ENCODE measurements at places on chromosomes 13 and 19.
A peak's percentile ranks its signal among the peaks of the same experiment; 100 is the strongest.

GRCh38 chr19:16897856-16898161 lies 9.0 kb downstream of the F2RL3 start:
- no peak for DNase-seq

DNA sequence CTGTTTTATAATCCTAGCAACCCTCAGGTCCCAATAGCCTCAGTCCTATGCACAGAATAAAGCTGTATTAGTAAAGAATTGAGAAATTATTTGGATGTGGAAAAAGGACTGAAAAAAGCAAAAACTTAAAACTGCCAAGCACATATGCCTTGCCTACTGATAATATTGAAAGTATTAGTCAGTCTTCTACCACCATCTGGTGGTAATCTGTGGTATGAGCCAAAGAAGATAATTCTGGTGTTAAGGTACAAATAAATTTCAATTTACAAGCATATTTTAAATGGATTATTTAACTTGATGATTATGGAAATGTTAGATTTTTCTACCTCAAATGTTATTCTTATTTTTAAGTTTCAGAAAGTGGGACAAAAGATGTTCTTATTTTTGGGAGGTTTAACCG lies 460.3 kb upstream of the KLHL1 start:
- DNase-seq: peak; percentile 88

DNA sequence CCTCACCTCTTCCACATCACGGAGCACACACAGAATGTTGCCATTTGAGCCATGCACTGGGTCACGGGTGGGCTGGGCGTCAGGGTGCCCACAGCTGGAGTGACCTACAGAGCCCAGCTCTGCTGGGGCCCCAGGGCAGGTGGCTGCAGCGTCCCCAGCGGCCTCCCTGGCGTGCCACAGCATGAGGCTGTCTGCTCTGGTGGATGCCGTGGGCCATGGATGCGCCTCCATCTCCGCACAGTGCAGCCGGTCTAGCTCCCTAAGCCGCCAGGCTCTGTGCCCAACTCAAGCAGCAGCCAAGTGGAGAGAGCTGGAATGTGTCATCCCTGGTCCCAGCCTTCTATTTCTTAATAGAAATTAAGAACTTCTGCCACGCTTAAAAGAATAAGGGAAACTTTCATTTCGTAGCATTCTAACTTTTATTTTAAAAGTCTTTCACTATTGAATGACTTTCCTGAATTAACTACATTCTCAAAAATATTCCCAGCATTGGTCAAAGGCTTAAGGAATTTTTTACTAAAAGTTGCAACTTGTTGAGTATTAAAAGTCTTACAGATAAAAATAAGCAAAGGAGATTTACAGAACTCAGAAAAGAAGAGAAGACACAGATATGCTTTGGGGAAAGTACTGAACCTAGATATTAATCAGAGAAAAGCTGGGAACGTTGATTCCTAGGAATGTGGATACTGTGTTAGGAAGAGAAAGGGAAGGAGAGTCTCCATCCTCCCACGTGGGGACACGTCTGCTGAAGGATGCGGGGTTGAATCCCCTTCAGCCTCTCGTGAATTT lies 59.3 kb downstream of the ATP11A start:
- no peak for DNase-seq

- no peak for DNase-seq
Observed at GRCh38 chr13:111304041-111304544, 16.3 kb upstream of the TEX29 start.

DNA sequence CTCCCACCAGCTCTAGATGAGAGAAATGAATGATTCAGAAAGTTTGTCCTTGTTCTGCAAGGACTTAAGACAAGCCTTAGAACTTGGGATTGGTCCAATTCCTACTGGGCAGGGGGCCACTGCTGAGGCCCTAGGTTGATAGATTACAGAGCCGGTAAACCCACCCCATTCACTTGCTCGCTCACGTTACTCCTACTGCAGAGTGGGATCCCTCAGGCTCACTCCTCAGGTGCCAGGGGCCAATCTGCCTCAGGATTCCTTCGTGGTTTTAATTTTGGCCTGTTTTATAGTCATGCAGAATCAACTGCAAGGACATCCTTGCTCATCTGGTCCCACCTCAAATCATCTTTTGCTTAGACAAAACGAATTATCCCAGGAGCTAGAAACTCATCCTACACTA lies 59.0 kb downstream of the SERP2 start:
- peak; percentile 24 for DNase-seq

DNA sequence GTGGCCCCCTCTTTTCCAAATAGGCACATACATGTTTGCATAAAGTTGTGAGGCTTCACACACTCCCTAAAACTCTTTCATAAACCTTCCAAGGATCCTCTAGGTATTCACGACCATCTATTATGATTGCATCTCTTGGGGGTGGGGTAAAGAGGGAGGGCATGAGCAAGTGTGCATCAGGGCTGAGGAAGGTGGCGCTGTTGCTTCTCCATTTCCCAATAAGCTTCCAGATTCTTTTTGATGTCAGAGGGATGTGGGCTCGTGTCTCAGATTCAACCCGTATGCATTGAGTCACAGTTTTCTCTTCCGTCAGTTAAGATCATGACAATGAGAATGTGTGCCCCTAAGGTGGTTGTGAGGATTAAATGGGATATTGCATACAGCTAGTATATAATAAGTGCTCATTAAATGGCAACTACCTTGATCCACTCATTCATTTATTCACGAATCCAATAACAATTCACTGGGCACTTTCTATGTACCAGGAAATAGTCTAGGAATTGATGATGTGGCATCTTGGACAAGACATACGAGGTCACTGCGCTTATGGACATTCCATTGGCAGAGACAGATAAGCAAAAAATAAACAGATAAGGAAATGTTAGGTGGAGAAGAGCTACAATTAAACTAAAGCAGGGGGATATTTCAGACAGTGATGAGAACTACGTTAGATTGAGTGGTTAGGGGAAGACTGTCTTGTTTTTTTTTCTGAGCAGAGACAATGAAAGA lies 10.3 kb downstream of the CYP2B6 start:
- DNase-seq: peak; percentile 24

DNA sequence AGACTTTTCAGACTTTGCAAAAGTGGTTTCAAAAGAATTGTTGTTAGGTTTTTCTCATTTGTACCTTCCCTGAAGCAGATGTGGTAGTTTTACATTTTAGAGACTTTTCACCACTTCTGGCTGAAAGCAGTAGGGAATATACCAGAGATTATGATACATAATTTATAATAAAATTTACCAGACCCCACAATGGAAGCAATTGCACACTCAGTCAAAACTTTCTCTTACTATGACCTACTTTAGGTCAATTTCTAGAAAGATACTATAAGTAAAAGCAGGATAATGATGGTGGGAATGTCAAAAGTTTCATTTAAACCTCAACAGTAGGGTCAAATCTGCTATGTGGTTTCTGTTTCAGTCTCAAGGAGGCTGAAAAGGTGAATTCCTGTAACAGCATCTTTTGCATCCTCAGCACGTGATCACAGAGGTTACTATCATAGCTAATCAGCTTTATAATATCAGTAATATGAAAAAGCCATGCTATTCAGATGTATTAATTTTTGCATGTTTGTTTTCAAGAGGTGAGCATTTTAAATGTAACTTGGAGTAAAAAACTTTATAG lies 26.9 kb downstream of the PCCA start:
- DNase-seq: no peak

DNA sequence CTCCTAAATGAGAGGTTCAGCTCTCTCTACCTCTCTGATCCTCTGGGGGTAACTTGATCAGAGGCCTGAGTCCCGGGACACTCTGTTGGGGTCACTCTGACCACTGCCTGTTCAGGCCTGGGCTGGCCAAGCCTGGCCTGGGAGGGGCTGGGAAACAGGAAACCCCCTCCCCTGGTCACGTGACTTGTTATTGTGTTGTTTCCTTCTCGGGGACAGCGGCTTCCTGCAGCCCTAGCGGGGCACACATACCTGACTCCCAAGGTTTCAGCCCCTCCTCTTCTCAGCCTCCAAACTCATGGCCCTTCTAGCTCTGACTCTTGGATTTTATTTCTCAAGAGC lies at the start of gene USHBP1:
TSS of gene USHBP1 (minus strand) at position 105 of the 339 bp plus-strand sequence. CDS start 446 bp downstream, outside the sequence.
- DNase-seq: no peak

GRCh38 chr13:26710166-26710565 lies 50.4 kb downstream of the GPR12 start:
- DNase-seq: no peak

- DNase-seq: no peak
Observed at GRCh38 chr13:75993823-75994222, 357.7 kb downstream of the LMO7 start.

- no peak for DNase-seq
Observed at GRCh38 chr19:15441317-15441716, 8.4 kb downstream of the WIZ start.

GRCh38 chr19:12937093-12937926 lies 1.1 kb upstream of the CALR start:
- peak; percentile 80 for DNase-seq

GRCh38 chr13:108682714-108683113 lies 53.3 kb downstream of the MYO16 start:
- peak; percentile 52 for DNase-seq

DNA sequence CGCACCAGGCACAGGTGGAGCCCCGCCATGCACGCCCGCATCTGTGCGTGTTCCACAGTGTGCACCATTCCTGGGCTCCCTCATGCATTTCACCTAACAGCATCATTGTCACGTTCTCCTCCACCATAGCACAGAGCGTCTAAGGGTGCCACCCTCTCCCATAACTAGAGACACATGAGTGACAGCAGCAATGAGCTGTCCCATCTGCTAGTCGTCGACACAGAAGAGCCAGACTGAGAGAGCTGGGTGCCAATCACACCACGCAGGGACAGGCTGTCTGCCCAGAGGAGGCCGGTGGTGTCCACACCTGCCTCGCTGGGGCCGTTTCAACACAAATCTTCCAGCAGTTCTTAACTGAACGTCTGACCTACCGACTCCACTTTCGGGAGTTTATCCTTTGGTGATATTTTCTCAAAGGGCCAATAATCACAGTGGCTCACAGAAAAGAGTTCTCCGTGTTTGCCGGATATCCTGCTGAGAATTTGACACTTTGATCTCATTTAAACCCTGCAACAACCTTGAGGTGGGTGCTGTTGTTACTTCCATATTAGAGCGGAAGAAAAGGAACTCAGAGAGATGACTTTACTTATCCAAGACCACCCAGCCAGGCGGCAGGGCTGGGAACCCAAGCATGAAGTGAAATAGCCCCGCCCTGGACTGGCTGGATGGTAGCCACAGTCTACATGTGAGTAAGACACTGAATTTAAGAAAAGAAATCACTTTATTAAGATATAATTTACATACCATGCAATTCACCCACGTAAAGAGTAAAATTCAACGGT lies 16.2 kb downstream of the CLEC11A start:
- DNase-seq: no peak

DNA sequence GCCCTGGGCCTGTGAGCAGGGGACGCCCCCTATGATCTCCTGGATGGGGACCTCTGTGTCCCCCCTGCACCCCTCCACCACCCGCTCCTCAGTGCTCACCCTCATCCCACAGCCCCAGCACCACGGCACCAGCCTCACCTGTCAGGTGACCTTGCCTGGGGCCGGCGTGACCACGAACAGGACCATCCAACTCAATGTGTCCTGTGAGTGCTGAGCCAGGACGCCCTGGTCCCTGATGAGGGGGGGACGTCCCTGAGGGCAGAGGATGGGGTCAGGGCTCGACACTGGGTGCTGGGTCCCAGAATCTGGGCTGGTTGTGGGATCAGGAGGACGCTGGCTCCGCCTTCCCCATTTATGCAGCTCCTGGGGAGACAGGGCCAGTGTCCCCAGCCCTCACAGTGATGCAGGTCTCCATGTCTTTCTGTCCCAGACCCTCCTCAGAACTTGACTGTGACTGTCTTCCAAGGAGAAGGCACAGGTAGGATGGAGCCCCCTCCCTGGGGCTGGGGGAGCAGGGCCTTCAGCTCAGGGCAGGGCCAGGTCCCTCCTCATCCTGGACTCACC lies 2.5 kb downstream of the SIGLEC7 start:
- no peak for DNase-seq

- peak; percentile 46 for DNase-seq
Observed at GRCh38 chr19:51511353-51511752, 9.8 kb upstream of the SIGLEC12 start.

DNA sequence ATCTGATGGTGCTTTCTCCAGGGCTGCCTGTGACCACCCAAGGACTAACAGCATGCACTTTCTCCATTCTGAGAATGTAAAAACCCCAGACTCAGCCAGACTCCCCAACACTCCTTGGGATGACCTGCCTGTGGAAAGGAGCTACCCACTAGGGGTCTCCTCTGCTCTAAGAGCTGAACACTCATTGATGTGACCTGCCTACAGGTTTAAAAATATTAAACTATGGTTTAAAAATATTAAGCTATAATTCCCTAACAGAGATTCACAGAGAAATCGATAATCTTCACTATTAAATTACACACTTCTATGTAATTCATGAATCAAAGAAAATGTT lies 696.2 kb upstream of the SLITRK5 start:
- DNase-seq: no peak

DNA sequence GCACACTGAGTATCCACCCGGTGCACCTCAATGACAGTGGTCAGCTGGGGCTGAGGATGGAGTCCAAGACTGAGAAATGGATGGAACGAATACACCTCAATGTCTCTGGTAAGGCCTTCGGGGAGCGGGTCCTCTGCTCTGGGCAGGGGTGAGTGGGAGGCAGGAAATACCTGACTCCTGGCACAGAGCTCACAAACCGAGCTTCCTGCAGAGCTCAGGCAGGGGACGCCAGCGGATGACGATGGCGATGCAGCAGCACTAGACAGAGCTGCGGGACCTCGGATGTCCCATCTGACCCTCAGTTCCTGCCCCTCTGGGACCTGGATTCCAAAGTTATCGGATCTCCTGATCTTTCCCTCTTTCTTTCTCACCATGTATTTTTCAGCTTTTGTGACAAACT lies 3.8 kb downstream of the CD22 start:
- no peak for DNase-seq

DNA sequence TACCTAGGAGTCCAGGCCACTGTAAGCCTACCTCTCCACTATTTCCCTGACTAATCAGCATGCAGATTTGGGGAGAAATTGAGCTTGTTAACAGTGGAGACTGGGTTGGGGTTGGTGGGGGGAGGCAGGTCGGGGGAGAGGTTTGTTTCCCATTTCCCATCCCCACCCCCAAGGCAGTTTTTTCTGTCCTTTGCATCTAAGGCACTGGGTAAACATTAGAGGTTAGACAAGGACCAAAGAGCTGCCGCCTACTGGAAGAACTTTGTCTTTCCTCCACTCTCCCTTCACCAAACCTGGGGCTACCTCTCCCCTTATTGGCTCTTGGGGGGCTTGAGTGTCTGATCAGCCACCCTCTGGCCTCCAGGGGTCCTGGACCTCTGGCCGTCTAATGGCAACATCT lies 953 bp downstream of the KCNN4 start:
- DNase-seq: peak; percentile 82

Measured in OCI-M1 (cell line).